ENCODE measurements at places on chromosomes 11 and 22.

DNA sequence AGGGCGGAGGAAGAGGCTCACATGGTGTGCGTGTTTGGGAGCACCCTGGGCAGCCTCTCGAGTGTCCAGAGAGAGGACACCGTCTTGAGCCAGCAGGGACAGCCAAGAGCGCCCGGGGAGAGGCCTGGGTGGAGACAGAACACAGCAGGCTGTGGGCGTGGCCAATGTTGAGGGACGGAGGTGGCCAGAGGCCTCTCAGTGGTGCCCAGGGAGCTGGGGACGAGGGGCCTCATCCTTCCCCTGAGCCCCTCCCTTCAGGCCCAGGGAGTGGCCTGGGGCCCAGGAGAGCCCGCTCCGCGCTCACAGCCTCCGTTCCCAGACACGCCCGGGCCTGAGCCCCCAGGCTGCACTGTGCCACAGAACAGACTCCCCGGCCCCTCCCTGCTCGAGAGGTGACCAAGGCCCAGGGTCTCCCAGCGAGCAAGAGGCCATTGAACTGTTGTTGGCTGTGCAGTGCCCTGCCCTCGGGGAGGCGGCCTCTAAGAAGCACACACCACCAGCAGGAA, 48.4 kb downstream of the CDKN1C start:
- DNase-seq: no peak

- DNase-seq: peak; percentile 69
Observed at GRCh38 chr11:86688398-86689179, 16.2 kb upstream of the ME3 start.

GRCh38 chr11:8086001-8086479, 5.0 kb downstream of the TUB start:
- no peak for DNase-seq

- no peak for DNase-seq
Observed at GRCh38 chr11:75334976-75335375, 16.5 kb downstream of the ARRB1 start.

- DNase-seq: no peak
Observed at GRCh38 chr22:35846804-35847203, 129.1 kb downstream of the APOL5 start.

DNA sequence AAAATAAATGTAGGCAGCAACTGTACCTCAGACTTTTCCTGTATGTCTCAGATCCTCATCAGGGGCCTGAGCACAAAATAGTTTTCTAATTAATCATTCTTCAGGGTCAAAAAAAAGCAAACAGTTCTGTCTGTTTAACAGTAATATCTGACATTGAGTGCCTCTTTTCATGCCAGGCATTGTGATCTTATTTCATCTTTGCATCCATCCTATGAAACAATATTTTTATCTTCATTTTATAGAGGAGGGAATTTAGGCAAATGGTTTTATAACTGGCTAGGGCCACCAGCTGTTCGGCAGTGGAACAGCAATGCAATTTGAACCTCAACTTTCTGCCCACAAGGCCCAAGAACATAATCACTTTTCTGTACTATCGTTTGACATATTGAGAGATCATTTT, 145.6 kb downstream of the WNT7B start:
- DNase-seq: no peak

- DNase-seq: no peak
Observed at GRCh38 chr22:49084206-49084605, 743.5 kb downstream of the BRD1 start.

- no peak for DNase-seq
Observed at GRCh38 chr11:48263423-48263911, at the start of gene OR4X1. TSS of gene OR4X1 (plus strand) at chr11:48263861. CDS start at chr11:48263861, 0 bp downstream.

DNA sequence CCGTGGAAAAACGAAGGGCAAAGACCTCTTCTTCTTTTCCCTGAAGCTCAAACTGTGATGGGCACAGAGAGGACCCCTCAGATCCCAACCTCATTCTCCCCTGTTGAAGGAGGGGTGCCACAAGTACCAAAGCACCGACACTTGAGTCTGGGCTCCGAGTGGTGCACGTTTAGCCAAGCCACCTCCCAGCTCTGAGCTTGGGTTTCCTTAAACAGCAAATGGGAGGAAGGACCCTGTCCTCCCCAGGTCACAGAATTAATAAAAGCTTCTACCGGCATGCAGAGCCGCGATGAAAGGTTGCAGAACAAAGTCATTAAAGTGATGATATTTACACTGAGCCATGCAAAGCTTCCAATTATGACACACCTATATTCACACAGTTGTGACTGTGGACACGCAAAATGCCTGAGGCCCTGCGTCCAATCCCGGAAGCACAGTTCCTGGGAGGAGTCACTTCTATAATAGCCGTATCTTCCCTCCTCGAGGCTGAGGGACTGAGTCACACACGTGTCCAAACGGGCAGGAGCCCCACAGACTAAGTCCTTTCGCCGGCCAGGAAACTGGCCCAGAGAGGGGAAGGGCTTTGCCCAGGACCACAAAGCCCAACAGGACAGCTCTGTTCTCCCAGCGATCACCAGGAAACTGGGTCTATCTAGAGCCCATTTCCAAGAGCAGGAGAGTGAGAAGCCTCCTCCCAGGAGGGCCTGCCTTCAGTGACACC, 922 bp upstream of the CSNK1E start:
- peak; percentile 75 for DNase-seq

DNA sequence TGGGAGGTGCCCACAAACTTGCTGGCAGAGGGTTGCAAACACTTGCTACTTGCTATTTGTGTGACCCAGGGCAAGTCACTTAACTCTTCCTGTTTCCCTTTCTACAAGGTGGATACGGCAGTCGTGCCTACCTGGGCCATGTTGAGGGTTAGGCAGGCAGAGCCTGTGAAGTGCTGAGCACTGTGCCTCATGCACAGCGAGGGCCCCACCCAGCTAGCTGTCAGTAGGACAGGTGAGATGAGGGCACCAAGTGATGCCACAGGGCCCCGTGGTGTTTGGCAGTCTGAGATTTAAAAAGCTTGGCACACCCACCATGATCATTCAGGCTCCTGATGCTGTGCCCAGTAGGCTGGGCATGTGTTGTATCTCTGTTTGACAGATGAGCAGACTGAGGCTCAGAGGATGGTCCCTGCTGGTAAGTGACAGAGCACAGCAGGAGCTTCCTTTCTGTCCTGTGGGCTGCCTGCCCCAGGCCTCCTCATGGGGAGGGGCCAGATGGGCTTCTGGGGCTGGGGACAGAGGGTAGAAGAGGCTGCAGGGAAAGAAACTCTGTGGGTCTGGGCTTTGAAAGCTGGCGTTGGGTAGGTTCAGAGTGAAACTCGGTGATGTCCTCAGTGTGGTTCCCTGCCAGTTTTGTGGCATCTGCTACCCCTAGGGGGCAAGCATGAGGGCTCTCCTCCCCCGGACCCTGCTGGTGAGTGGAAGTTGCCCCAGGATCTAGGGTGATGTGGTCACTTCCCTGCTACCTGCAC, 59.3 kb downstream of the TSPAN18 start:
- DNase-seq: no peak

- DNase-seq: no peak
Observed at GRCh38 chr11:114059984-114060391, 477 bp downstream of the ZBTB16 start.

DNA sequence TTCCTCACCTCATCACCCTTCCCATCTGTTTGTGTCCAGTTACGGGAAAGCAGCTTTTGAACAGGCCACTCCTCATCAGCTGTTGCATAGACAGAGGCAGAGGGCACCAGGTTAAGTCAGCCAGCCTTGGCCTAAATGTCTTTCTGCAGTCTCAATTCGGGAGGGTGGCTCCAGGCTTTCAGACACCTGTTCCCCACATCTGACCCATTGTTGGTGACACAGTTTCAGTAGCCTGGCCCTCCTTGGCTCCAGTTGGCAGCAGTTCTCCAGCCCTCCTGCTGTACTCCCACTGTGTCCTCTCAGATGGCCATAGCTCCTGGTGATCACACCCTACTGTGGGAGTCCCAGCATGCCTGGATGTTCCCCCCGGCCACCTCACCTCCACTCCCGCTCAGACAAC, 70.8 kb upstream of the MYOD1 start:
- no peak for DNase-seq

- DNase-seq: no peak
Observed at GRCh38 chr11:62433141-62433903, 14.5 kb downstream of the SCGB1A1 start.

DNA sequence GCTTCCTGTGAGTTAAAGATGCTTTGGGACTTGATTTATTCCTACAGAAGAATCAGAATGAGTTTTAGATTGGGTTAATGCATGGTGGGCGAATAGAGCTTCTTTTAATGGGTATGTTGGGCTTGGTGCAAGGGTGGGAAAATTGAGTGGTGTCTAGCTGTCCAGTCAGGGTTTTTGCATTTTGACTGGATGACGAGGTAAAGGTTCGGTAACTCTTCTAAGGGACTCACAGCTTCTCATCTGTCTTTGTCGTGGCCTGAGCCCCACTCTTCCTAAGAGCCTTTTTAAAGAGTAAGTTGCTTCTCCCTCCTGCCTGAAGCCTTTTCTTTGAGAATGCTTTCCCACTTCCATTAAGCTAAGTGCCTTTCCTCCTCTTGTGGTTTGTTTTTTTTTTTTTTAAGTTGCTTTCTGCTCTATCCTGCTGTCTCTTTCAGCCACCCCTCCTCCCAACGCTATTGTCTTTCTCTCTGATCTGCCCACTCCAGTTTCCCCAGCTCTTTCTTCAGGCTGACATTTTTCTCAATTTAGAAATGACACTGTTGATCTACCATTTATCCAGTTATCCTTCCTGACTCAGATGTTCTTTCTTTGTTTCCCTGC, 1.1 kb downstream of the DPF2 start:
- DNase-seq: no peak

GRCh38 chr11:34490304-34490703, 23.3 kb downstream of the ELF5 start:
- no peak for DNase-seq

DNA sequence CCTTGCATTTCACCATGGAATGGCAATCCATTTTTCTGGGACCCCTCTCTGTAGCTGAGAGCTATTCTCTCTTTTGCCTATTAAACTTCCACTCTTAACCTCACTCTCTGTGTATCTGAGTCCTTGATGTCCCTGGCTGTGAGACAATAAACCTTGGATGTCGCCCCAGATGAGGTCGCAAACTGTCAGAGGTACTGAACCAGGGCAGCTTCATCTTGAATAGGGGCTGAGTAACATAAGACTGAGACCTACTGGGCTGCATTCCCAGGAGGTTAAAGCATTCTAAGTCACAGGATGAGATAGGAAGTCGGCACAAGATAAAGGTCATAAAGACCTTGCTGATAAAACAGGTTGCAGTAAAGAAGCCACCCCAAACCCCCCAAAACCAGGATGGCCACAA, 68.0 kb downstream of the RSF1 start:
- DNase-seq: no peak

DNA sequence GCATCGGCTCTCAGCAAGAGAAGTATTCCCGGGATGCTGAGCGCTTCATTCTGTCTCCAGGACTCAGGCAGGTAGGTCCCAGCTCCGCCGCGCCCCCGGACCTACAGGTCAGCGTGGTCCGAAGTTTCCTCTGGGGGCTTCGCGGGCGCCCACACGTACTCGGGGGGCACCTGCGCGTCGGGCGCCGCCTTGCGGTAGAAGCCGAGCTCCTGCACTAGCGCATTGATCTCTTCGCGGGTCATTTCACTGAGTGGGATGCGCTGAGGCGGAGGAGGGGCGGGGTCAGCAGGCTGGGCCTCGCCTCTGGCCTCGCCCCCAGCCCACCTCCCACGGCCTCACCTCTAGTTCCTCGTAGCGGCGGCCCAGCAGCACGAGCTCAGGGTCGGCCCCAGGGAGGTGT, 2.5 kb downstream of the SELENOM start:
- no peak for DNase-seq

- no peak for DNase-seq
Observed at GRCh38 chr11:68440224-68440623, 20.3 kb upstream of the PPP6R3 start.

DNA sequence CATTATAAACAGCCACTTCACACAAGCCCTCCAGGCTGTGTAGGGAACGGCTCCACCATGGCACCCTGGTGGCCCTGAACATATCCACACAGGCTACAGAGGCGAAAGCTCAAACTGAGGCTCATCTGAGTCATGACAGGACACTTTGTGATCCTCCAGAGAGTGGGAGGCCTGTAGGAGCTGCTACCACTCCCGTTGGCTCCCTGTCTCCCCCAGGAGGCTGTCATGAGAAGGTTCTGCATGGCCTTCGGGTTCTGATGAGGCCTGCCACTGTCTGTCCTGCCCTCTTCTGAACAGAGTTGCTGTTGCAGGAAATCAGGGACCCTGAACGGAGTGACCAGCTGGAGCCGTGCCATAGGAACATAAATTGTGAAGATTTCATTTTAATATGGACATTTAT, 23.8 kb upstream of the ALDH3B2 start:
- DNase-seq: no peak

DNA sequence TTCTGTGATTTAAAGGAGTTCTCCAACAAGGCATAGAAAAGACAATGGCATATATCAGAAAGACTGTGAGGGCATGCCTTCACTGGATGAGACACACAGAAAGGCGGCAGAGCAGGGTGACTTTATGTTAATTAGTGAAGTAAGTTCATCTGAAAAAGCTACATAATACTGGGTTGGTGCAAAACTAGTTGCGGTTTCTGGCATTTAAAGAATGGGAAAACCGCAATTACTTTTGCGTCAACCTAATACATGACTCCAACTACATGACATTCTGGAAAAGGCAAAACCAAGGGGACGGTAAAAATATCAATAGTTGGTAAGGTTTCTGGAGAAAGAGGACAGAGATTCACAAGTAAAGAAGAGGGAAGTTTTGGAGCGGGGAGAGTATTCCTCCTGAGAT, 5.1 kb downstream of the RFPL1 start:
- DNase-seq: no peak

DNA sequence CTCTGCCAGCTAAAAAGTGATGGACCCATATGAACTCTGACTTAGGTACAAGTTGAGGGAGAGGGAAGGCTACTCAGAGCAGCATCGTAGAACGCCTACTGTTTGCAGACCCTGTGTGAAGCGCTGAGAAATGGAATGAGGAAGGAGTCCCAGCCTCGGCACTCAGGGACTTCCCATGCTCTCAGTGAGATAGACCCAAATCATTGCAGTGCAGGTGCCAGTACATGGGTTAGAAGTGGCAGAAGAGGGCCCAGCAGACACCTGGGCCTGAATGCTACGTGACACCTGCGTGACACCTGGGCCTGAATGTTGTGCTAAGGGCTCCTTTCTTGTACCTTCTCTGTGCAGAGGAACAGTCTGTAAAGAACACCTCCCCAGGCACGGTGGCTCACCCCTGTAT, 2.6 kb upstream of the PDGFB start:
- no peak for DNase-seq
